ENCODE measurements at places on chromosomes 1 and 21.

- DNase-seq: no peak
These were observed 574.2 kb downstream of the NUF2 start for GRCh38 chr1:163896001-163896400.

- DNase-seq: no peak
These were observed 46.3 kb upstream of the ATP1B1 start for GRCh38 chr1:169060043-169060722.

GRCh38 chr1:31752952-31753475 lies 11.1 kb downstream of the ADGRB2 start:
- no peak for DNase-seq

GRCh38 chr21:45207839-45208626 lies 79.7 kb downstream of the POFUT2 start:
- DNase-seq: no peak

DNA sequence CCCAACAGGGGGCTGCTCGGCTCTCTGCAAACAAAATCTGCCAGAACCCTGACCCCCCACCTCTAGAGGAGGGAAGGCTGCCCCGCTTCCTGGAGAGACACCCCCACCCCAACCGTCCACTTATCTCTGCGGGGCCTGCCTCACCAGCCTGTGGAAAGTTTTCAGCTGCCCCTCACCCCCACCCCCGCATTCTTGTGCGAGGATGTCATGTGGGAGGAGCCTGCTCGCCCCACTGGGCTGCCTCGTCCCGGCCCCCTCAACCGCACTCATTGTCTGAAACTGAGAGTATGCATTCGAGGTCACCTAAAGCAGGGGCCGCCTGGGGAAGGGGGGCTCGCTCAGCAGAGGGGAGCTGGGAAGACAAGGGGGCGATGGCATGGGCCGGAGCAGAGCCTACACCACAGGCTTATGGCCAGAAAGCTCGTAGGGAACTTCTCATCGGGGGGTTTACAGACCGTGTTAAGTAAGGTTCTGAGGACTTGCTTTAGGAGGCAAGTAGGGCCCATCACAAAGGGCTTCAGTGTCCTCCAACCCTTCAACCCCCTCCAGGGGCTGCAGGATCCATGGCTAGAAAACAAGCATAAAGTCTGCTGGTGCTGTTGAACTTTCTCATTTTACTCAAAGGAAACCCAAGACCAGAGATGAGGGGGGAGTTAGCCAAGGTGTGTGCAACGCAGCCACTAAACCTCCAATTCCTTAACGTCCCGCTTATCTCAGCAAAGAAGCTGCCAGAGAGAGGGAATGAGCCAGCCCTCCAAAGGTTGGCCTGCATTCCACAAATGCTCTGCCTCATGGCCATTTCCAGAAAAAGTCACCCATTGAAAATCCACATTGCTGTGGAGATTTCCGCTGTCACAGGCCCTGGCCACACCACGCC lies 9.4 kb downstream of the EPHA2 start:
- DNase-seq: peak; percentile 66

- no peak for DNase-seq
These were observed 311 bp downstream of the SPEN start for GRCh38 chr1:15847893-15848142.

DNA sequence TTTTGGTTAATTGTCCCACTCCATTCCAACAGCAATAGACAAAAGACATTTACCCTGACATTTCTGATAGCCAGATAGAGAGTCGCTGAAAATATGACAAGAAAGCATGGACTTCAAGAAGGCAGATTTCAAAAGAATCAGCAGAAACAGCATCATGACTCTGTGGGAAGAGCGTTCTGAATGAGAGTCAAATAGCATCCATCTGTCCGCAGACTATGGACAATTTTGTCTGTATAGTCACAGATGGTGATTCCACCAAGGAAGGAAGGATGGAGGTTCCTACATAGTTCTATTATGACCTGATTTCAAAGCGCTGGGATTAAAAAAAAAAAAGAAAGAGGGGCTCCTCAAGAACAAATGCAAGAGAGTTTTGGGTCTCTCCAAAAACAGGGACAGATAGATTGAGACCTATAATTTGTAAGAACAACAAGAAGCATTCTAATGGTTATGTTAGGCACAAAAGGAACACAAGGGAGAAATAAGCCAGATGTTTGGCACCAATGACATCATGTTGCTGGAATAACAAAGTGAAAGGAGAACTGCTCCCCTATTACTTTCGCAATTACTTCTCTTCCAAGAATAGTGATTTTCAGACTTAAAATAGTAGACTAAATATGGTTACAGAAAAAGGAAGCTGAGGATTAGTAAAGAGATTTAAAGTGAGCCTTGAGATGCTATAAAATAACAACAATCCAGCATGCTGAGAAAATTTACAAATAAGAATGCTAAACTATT lies 28.5 kb downstream of the NIBAN1 start:
- peak; percentile 35 for DNase-seq

GRCh38 chr1:64194168-64195080 lies 9.0 kb upstream of the UBE2U start:
- no peak for DNase-seq

- no peak for DNase-seq
These were observed 5.7 kb downstream of the ATP6V1G3 start for GRCh38 chr1:198534548-198535418.

- DNase-seq: no peak
These were observed 59.7 kb downstream of the INKA2 start for GRCh38 chr1:111679541-111679940.

GRCh38 chr1:28359592-28360239 lies 9.8 kb upstream of the PHACTR4 start:
- peak; percentile 65 for DNase-seq

- no peak for DNase-seq
These were observed 45.9 kb downstream of the ZNF697 start for GRCh38 chr1:119602169-119602568.

DNA sequence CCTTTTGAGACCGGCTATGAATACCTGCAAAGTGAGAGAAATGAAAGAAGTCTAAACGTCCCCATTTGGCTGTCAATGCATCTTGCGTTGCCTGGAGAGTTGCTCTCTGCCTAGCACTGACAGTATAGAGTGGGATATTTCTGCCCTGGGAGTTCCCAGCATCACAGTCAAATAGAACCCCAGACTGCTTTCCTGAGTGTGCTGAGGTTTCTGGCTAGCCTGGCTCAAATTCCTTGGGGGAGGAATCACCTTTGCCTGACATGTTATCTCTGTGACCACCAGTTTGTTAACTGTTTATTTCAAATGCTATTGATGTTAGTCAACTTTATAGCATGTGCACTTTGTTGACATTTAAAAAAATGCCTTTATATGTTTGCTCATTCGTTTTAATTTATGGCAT lies 212.0 kb upstream of the FAM78B start:
- DNase-seq: no peak

- no peak for DNase-seq
These were observed 12.8 kb downstream of the THEMIS2 start for GRCh38 chr1:27885114-27885528.

- DNase-seq: no peak
These were observed 40.4 kb upstream of the PIGC start for GRCh38 chr1:172484252-172484651.

DNA sequence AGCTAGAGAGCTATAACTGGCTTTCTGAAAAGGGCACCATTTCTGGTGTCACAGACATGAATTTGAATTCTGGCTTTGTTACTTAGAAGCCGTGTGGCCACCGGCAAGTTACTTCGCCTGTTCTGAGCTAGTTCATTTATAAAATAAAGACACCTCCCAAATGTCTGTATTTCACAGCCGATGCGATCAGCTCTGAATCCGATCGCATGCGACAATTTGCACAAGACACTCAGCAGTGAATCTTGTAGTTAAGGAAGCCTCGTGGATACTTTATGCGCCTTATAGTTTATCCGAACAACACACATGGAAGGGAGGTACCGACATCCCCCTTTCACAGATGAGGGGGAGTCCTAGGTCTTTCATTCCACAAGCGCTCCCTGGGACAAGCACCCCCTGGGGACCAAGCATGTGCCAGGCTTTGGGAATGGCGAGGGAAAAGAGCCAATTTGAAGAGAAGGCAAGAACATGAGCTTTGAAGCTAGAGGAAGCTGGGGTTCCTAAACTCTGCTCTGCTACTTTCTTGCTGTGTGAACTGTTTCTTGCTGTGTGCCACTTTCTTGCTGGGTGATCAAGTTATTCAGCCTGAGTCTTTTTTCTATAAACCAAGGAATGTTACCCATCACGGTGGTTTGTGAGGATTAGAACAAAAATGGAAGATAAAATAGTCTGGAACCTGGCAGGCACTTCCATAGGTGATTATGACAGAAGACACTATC lies 3.9 kb downstream of the ID3 start:
- no peak for DNase-seq

- DNase-seq: no peak
These were observed 622.5 kb upstream of the NR5A2 start for GRCh38 chr1:199404976-199405375.

- DNase-seq: no peak
These were observed 36.1 kb downstream of the GADD45A start for GRCh38 chr1:67721112-67721511.

DNA sequence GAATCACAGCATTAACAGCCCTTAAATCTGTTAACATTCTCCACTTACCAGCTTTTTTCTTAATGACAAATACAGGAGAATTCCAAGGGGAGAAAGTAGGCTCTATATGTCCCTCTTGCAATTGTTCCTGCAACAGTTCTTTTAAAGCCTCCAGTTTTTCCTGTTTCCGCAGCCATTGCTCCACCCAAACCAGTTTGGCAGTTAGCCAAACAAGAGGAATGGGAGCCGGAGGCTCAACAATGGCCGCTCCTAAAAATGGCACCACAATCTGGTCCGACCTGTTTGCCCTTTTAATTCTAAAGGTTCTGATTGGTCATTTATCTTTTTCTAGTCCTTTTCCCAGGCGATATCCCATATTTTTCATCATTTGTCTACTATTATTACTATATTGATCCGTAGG lies 14.0 kb upstream of the L1TD1 start:
- DNase-seq: no peak

DNA sequence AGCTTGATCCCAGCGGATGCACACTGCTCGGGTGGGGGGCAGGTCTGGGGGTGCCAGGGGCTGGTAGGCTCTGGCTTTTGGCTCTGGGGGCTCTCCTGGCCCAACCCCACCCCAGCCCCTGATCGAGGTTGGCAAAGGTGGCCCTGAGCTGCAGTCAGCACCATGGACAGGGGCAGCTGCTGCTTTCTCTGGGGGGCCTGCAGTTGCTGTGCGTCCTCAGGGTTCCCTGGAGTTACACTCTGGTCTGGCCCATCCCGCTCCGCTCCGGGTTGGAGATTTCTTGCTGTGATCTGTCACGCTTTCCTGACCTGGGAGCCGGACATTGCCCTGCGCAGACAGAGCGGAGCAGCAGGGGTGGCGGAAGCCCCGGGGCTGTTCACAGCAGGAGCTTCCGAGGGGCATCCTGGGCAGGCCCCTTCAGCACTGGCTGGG lies 8.0 kb upstream of the PLCH2 start:
- peak; percentile 69 for DNase-seq

- no peak for DNase-seq
These were observed 17.4 kb downstream of the MYOM3 start for GRCh38 chr1:24094554-24094953.

DNA sequence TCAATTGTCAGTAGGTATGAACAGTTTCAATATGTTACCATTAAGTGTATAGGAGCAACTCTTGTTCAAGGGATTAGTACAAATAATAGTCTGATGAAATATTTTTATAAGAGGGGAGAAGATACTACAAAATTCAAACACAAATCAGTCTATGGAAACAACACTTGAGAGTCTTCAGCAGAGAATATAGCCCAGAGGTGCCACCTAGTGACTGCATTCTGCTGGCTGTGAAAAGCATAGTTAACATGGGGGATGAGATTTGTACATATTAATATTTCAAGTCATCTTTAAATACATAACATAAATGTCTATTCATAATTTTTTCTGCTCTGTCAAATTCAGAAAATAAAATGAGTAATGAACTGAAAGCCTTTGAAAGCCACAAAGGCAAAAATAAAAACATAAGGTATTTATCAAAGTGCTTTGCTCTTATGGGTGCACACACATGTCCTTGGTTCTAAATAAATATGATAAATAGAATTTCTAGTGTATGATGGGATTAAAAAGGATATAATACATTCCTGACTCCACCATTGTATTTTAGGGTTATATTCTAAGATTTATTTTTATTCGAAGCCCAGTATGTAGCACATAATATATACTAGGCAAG lies 440.9 kb upstream of the ZRANB2 start:
- DNase-seq: peak; percentile 11

DNA sequence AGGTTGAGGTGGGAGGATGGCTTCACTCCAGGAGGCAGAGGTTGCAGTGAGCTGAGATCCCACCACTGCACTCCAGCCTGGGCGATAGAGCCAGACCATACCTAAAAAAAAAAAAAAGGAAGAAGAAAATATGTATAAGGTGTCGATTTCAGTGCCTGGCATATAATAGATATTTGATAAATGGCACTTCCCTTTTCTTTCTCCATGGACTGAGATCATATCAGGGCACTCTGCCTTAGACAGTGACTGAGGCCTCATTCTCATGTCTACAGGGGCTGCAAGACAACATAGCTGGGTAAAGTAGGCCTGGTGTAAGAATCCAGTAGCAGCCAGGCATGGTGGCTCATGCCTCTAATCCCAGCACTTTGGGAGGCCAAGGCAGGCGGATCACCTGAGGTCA lies 21.2 kb downstream of the PCAT6 start:
- no peak for DNase-seq

DNA sequence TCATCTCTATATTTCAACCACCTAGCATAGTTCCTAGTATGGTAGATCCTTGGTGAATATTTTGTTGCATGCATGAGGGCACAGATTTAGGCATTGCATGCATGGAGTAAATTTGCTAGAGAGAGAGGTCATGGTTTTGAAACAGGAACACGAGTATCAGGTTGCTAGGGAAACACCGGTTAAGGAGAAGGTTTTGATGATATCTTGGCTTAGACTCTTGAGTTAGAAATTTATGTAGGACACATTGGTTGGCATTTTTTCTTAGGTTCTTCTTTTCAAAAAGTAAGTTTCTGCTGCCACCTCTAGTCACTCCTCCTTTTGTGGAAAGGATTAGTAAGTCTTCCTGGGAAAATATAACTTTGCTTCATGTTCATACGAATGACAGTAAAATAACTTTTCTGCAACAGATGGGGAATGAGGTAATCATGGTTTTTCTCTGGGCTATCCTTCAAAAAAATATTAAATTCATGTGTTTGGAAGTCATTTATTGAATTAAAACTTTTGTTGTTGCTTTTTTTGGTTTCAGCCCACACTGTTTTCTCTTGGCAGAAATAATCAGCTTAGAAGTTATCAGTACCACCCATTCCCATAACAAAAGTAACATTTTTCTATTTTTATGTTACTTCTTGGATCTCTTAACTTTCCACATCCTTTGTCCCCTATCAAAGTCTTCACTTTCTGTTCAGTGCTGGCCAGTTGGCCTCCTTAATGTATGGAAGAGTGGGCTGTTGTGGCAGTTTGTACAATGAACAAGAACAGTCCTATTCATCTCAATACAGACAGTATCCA lies 97.3 kb downstream of the PLA2G4A start:
- no peak for DNase-seq

GRCh38 chr21:36839123-36839522 lies 127.3 kb downstream of the HLCS start:
- DNase-seq: no peak

DNA sequence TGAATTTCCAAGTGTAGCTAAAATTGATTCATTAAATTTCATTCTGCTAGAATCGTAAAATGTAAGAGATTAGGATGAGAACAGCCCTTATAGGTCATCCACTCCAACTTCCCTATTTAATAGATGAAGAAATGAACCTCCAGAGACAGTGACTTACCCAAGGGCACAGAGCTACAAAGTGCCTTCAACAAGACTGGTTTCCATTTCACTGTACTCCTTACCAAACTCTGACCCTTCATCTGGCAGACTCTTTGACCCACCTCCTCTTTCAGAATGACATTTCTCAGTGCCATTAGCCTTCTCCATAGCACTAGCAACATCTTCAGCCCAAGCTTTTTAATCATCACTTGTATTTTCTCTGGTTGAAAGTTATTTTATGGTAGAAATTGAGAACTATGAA lies 161.3 kb downstream of the NEK7 start:
- DNase-seq: peak; percentile 7
